ENCODE measurements at places on chromosomes 7 and 10. TPM values are rescaled to one million over a fixed set of nuclear protein-coding genes. Genes with fewer than 3 reads are reported as not detected.

GRCh38 chr7:14336256-14336655, 346.8 kb upstream of the ETV1 start:
- H3K4me3 ChIP-seq: no peak overlapping the region
- no peak for DNase-seq
- no peaks in the 10 kb centered on the region for H3K27me3 ChIP-seq
- H3K36me3 ChIP-seq: no peaks in the 10 kb centered on the region
- no peaks in the 10 kb centered on the region for H3K4me1 ChIP-seq
- no peak overlapping the region for H3K27ac ChIP-seq

GRCh38 chr7:117386110-117386706, 41.1 kb downstream of the ASZ1 start:
- no peak for DNase-seq
- no peaks in the 10 kb centered on the region for H3K36me3 ChIP-seq
- no peaks in the 10 kb centered on the region for H3K27me3 ChIP-seq
- H3K27ac ChIP-seq: no peak overlapping the region
- no peak overlapping the region for H3K4me3 ChIP-seq

DNA sequence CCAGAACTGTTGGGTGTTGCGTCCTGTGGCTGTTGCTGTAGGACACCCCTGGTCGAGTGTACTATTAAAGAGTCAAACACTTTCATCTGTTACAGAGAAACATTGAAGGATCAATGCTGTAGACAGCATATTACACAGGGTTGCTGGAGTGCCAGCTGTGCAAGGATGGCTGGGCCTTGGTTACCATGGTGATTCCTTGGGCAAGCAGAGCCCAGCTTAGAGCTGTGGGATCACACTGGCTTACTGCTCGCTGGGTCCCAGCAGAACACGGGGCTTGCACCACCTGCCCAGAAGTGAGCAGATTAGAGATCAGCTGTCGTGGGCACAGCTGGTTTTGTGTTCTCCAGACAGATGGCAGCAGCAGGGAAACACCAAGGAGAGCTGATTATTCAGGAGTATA, 76.0 kb downstream of the GPR141 start:
- H3K4me3 ChIP-seq: no peak overlapping the region
- no peaks in the 10 kb centered on the region for H3K36me3 ChIP-seq
- no peaks in the 10 kb centered on the region for H3K4me1 ChIP-seq
- no peaks in the 10 kb centered on the region for H3K27me3 ChIP-seq
- DNase-seq: no peak

GRCh38 chr7:80372415-80372814, 139.4 kb downstream of the GNAT3 start:
- no peaks in the 10 kb centered on the region for H3K36me3 ChIP-seq
- no peak overlapping the region for H3K27ac ChIP-seq
- H3K4me3 ChIP-seq: no peak overlapping the region
- H3K4me1 ChIP-seq: no peaks in the 10 kb centered on the region
- no peak for DNase-seq
- H3K27me3 ChIP-seq: no peaks in the 10 kb centered on the region

DNA sequence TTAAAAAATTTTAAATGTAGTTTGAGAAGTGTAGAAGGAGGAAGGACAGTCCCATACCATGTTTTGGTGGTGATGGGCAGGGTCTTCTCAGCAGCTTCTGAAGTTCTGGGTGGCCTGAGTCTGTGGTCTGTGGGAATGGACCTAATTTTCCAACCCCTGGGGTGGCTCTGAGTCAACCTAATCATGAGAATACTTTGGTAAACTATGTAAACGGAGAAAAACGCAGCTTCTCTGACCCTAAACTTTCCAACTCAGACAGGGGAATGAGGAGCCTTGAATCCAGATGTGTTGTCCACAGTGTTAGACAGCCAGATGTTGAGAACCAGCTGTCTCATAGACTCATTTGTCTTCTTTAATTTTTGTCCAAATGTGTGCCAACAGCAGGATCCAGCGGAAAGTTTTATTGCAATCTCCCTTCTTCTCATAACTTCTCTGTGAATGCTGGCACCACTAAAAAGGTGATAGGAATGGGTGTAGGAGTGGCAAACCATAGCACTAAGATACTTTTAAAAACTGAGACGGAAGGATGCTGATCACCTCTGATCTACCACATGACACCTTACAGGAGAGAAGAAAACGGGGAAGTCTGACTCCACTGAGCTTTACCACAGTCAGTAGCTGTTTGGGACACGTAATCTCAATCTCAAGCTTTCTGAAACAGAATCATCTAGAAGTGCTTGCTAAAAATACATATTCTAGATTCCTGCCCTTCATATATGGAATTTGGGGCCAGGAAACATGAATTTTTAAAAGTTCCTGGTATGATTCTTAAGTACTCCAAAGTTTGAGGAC, 90.5 kb upstream of the PHYHIPL start:
- H3K27me3 ChIP-seq: no peaks in the 10 kb centered on the region
- H3K27ac ChIP-seq: no peak overlapping the region
- no peaks in the 10 kb centered on the region for H3K36me3 ChIP-seq

- H3K36me3 ChIP-seq: no peaks in the 10 kb centered on the region
- no peak for DNase-seq
- no peak overlapping the region for H3K4me3 ChIP-seq
Observed at GRCh38 chr7:7512861-7513597, 22.6 kb downstream of the COL28A1 start.

GRCh38 chr10:35641676-35642034, 441 bp downstream of the FZD8 start:
- no peak for DNase-seq
- peaks cover 23% of the 10 kb centered on the region for H3K27me3 ChIP-seq
- no peaks in the 10 kb centered on the region for H3K36me3 ChIP-seq
- H3K27ac ChIP-seq: no peak overlapping the region
- peaks cover 34% of the 10 kb centered on the region for H3K4me1 ChIP-seq

GRCh38 chr10:103548581-103549348, 55.3 kb downstream of the NEURL1 start:
- H3K27ac ChIP-seq: no peak overlapping the region
- peaks cover under 1% of the 10 kb centered on the region for H3K4me1 ChIP-seq
- no peak for DNase-seq
- no peak overlapping the region for H3K4me3 ChIP-seq
- no peaks in the 10 kb centered on the region for H3K36me3 ChIP-seq
- no peaks in the 10 kb centered on the region for H3K27me3 ChIP-seq

DNA sequence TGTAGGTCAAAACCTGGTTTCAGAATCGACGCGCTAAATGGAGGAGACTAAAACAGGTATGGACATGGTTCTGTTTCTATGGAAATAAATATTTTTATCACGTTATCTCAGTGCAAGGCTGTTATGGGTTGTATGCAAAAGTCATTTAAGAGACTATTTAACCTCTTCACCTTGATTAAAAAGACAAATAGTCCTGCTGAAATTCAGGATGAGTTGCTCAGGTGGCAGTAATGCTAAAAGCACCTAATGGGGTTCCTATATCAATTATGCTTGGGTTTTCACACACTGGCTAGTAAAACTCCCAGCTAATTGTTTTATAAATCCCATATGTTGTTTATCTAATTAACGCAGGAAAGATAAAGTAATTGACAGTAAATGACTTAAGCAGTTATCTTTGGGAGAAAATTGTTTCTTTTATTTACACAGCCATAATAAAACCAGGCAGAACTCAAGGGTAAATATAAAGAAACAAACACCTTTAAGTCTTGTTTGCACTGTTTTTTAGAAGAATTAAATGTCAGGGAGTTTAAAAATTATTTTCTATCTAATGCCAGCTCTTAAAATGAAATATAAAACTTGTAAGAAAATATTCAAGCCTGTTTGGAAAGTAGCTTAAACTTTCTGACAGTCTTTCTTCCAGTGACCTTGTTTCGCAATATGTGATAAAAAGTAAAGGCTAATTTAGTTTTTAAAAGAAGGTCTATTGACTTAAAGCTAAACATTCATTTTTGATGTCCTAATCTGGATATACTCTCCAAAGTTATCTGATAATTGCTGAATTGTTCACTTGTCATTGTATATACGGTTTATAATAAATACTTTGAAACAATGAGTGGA, 3.2 kb downstream of the HHEX start:
- peaks cover 27% of the 10 kb centered on the region for H3K4me1 ChIP-seq
- no peak for DNase-seq
- no peak overlapping the region for H3K27ac ChIP-seq

- H3K4me3 ChIP-seq: no peak overlapping the region
- no peak for DNase-seq
- no peaks in the 10 kb centered on the region for H3K4me1 ChIP-seq
- no peak overlapping the region for H3K27ac ChIP-seq
- H3K27me3 ChIP-seq: no peaks in the 10 kb centered on the region
Observed at GRCh38 chr7:147535701-147536111, 1054.9 kb upstream of the C7orf33 start.

DNA sequence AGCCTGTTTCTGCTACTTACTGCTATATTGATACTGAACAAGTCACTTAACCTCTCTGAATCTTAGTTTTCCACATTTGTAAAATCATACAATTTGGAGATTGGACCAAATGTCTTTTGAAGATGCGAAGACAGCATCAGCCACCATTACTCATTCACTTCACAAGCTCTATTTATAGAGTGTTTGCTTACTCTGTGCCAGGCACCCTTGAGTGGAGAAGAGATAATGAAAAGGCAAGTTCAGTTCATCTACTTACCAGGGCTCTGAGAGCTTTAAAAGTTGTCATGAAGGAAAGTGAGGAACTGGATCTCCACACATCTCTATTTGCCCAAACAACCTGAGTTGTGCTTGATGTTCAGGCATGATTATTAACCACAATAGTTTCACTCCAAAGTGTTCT, 277.5 kb downstream of the CSTF2T start:
- no peaks in the 10 kb centered on the region for H3K36me3 ChIP-seq
- no peaks in the 10 kb centered on the region for H3K4me1 ChIP-seq
- no peaks in the 10 kb centered on the region for H3K27me3 ChIP-seq
- H3K27ac ChIP-seq: no peak overlapping the region

DNA sequence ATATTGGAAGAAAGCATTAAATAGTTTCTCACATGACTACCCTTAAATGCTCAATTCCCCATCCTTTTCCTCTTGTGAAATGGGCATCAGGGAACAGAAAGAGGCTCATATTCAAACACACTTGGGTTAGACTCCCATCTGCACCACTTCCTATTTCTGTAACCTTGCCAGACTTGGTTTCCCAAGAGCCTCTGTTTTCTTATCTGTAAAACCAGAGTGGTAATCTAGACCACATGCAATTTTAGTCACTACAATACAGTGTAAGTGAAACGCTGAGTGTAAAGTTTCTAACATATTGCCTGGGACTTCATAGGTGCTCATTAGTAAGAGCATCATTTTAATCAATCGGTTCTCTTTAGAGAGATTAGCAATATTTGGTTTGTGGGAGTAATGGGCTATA, 136.3 kb downstream of the SORCS1 start:
- no peak overlapping the region for H3K27ac ChIP-seq
- no peaks in the 10 kb centered on the region for H3K27me3 ChIP-seq
- no peak overlapping the region for H3K4me3 ChIP-seq
- H3K36me3 ChIP-seq: no peaks in the 10 kb centered on the region

GRCh38 chr10:97333601-97334369, 744 bp downstream of the FRAT2 start:
- peak; percentile 14 for DNase-seq
- H3K4me1 ChIP-seq: peaks cover 35% of the 10 kb centered on the region
- H3K27me3 ChIP-seq: no peaks in the 10 kb centered on the region
- peak overlapping the region; percentile 98 for H3K27ac ChIP-seq
- peak overlapping the region; percentile 67 for H3K4me3 ChIP-seq

GRCh38 chr7:92025260-92025659, 84.6 kb downstream of the AKAP9 start:
- no peak overlapping the region for H3K27ac ChIP-seq
- no peak for DNase-seq
- H3K4me3 ChIP-seq: no peak overlapping the region
- no peaks in the 10 kb centered on the region for H3K4me1 ChIP-seq
- H3K27me3 ChIP-seq: no peaks in the 10 kb centered on the region

DNA sequence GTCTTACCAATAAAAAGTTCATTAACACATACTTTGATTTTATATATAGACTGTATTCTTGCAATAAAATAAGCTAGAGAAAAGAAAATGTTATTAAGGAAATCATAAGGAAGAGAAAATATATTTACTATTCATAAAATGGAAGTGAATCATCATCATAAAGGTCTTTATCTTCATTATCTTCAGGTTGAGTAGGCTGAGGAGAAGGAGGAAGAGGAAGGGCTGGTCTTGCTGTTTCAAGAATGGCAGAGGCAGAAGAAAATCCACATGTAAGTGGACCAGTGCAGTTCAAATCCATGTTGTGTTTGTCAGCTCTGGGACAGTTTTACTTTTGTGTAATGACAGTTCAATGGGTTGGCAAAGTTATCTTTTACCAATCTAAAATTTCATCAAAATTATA, 609.1 kb upstream of the ANKRD30A start:
- no peak overlapping the region for H3K27ac ChIP-seq
- H3K27me3 ChIP-seq: no peaks in the 10 kb centered on the region
- no peaks in the 10 kb centered on the region for H3K36me3 ChIP-seq

- no peaks in the 10 kb centered on the region for H3K27me3 ChIP-seq
- H3K27ac ChIP-seq: no peak overlapping the region
- H3K36me3 ChIP-seq: no peaks in the 10 kb centered on the region
- no peak for DNase-seq
- no peaks in the 10 kb centered on the region for H3K4me1 ChIP-seq
Observed at GRCh38 chr7:89503281-89503680, 651.0 kb upstream of the STEAP1 start.

DNA sequence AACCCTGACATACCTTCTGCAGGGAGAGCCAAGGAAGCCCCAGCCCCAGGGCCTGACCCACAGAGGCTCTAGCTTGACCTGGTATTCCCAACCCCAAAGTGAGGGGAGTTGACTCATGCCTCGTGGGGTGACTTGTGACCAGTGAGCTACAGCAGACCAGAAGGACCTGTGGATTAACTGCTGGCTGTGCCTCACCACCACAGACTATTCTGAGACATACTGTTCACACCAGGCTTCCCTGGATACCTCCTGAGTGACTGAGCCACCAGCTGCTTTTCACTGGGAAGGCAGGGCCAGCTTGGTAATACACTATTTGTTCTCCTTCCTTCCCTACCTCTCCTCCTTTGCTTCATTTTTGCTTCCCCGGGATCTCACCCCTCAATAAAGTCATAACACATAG, 7.3 kb downstream of the PLXNA4 start:
- H3K27ac ChIP-seq: no peak overlapping the region
- no peak for DNase-seq
- peaks cover 18% of the 10 kb centered on the region for H3K27me3 ChIP-seq
- no peaks in the 10 kb centered on the region for H3K4me1 ChIP-seq
- no peaks in the 10 kb centered on the region for H3K36me3 ChIP-seq
- no peak overlapping the region for H3K4me3 ChIP-seq

LLCFC1 gene
- total RNA-seq: not detected

TWIST1 gene
- not detected for total RNA-seq

OGDHL gene
- total RNA-seq: not detected

FUOM gene
- 17.1 TPM for total RNA-seq

CUL1 gene
- total RNA-seq: 66.8 TPM

PLCE1 gene
- total RNA-seq: not detected

PON1 gene
- total RNA-seq: not detected

ZCWPW1 gene
- total RNA-seq: 10.1 TPM

CDC123 gene
- total RNA-seq: 41.8 TPM

DYDC2 gene
- total RNA-seq: not detected

PTPRE gene
- 27.6 TPM for total RNA-seq
